Transverse colon (tissue), 4 donors: ENCODE measurements at places on chromosomes 7 and 10. TPM values are rescaled to one million over a fixed set of nuclear protein-coding genes. Genes with fewer than 3 reads are reported as not detected.

The TBC1D12 gene
- 27.2 TPM for total RNA-seq

The OR2A1 gene
- total RNA-seq: not detected

The TFR2 gene
- total RNA-seq: not detected

The CCDC7 gene
- total RNA-seq: 11.6 TPM

DNA sequence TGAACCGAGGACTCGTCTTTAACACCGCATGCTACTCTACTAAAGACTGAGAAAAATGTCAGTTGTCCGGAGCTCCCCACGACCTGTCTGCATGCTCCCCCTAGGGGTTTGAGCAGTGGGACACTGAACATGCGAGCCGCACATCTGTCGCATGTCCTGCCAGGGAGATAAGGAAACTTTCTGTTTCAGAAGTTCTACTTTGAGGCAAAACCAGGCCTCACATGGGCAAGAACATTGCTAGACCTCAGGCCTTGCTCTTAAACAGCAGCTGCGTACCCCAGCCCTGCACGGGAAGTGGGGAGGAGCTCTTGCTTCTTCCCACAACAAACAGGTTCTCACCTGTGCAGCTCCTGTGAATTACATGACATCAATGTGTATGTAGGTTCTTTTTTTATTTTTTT lies 30.3 kb upstream of the HERPUD2 start:
- H3K4me1 ChIP-seq: peaks cover 17% of the 10 kb centered on the region
- no peak overlapping the region for H3K27ac ChIP-seq
- DNase-seq: peak; percentile 71

- no peaks in the 10 kb centered on the region for H3K36me3 ChIP-seq
- H3K4me1 ChIP-seq: peaks cover 13% of the 10 kb centered on the region
- H3K27me3 ChIP-seq: no peaks in the 10 kb centered on the region
- no peak for DNase-seq
- no peak overlapping the region for H3K4me3 ChIP-seq
- peak overlapping the region; percentile 40 for H3K27ac ChIP-seq
These were observed 23.4 kb downstream of the ENTPD7 start for GRCh38 chr10:99682752-99683151.

- no peaks in the 10 kb centered on the region for H3K4me1 ChIP-seq
- H3K36me3 ChIP-seq: no peaks in the 10 kb centered on the region
- H3K27ac ChIP-seq: no peak overlapping the region
- DNase-seq: no peak
- no peak overlapping the region for H3K4me3 ChIP-seq
These were observed 23.6 kb downstream of the MCM10 start for GRCh38 chr10:13184730-13185514.

DNA sequence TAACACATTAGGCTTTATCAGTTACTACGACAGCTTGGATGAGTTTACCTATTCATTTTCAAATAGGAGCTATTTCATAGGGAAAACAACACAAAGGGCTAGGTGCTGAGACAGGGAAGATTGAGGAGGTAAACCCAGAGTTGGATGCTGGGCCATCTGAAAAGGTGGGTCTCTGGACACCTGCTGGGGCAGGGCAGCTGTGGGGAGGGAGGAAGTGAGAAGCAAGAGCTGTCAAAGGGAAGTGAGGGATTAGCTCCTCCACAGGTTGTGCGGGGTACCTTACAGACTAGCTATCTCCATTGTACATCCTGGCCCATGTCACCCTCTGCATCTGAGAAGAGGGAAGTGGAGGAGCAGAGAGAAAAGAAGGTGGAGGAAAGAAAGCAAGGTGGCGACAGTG lies 48.9 kb downstream of the BLNK start:
- no peak overlapping the region for H3K27ac ChIP-seq
- no peak for DNase-seq
